ENCODE measurements at places on chromosomes 2 and 18. TPM values are rescaled to one million over a fixed set of nuclear protein-coding genes. Genes with fewer than 3 reads are reported as not detected.
A peak's percentile ranks its signal among the peaks of the same experiment; 100 is the strongest.

DNA sequence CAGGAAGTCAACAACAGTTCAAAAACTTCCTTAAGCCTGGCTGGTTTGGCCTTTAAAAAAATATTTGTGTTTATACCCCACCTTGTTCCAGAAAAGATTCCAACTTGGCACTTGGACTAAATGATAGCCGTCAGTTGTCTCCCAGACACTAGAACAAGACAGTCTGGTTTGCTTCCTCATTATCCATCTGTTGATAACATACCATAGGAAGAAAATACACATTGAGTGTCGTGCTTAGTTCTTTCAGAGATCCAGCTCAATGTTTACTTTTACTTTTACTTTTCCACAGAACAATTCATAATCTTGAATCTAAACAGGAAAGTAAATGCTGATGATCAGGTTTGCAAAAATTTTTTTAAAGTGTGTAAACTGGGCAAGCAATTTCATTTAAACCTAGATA, 2.4 kb upstream of the VPS54 start:
- no peak for DNase-seq

GRCh38 chr2:227804975-227805374, 8.7 kb upstream of the CCL20 start:
- DNase-seq = peak; percentile 65

DNA sequence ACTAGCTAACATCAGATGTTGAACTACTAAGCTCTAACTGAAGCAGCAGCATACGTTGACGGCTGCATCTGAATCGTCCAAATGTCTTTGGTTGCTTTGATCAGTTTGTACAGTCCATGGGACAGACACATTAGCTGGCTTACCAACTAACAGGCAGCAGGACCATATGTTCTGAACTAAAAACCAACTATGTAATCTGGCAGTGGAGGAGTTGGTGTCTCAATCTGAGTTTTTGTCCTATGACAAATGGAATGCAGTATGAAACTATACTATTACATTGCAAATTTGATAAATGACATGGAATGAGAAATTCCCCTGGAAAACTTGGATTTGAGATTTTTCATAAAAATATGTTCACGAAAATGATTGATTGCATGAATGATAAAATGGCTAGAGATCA, 79.5 kb downstream of the EPHA4 start:
- no peak for DNase-seq

- DNase-seq = no peak
These were observed 27.5 kb downstream of the COA5 start for GRCh38 chr2:98580656-98581284.

Gene GRB14
- total RNA-seq = 2.9 TPM

GRCh38 chr2:35989040-35989439, 366.5 kb upstream of the CRIM1 start:
- no peak for DNase-seq

- DNase-seq = no peak
These were observed 72.2 kb upstream of the TEX51 start for GRCh38 chr2:126826491-126826890.

Gene EFEMP1
- 292 TPM for total RNA-seq

DNA sequence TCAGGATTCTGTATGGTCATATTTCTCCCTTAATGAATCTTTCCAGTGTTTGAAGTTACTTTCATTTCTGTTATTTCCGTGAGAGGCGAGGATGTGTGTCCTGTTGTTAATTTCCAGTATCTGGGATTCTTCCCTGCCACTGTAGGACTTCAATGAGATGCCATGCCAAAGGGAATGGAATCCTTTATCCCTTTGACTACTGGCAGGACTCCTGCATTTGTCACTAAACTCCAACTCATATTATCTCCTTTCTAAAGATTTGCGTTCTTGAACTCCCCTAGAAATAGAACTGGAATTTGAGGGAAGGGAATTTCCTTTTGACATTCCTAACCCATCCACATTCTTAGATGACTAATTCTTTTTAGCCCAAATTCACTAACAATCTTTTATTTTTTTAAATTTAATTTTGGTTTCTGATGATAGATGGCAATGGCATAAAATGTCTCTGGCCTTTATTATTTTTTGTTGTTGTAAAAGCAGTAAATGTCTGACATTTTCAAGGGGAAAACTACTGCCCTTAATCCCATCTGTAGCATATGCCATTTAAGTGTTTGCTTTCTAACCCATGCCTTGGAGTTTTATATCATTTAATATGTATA, 87.8 kb upstream of the EML6 start:
- DNase-seq = peak; percentile 35

DNA sequence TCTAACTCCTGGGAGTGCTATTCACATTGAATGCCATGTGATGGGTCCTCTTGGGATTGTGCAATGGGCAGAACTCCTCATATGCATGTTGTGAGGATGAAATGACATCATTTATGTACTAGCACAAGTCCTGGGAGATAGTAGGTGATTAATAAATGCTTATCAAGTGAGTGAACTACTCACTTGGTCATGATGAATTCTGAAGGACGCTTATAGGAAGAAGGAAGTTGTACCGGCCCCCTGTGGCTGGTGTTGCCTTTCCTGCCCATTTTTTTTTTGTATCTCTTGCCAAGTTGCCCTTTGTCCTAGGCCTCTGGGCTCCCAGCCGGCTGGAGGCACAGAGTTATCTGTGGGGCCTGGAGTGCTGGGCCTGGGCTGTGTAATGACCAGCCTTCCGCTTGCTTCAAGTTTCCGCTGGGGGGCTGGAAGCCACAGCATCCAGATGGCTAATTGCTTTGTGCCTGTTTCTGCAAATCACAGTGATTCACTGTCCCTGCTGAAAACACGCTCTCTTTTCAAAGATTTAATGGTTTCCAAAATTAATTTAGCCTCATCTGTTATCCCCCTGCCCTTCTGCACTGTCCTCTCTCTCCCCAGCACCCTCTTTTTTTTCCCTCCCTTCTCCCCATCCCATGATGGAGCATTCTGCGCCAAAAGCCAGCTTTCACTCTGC, 33.7 kb upstream of the MRPL33 start:
- DNase-seq = peak; percentile 73

DNA sequence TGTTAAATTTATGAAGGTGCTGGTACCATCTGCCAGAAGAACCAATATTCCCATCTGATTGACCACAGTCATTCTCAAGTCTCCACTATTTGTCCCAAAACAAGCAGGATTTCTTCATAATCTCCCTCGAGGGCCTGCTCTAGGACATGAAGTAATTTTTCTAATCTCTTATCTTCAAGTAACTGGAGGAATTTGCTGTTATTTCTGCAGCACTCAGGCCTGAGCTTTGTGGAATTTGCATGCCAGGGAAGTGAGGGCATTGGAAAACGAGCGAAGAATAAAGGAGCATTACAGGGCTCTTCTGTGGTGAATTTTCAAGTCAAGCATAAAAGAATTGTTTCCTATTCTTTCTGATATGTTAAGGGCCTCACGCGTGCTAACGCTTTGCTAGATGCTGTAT, 161.2 kb upstream of the EPAS1 start:
- DNase-seq = peak; percentile 15

GRCh38 chr18:45664824-45665763, 49.8 kb downstream of the SLC14A2 start:
- peak; percentile 47 for DNase-seq

GRCh38 chr2:171723716-171724683, 36.7 kb downstream of the DYNC1I2 start:
- DNase-seq = peak; percentile 13

DNA sequence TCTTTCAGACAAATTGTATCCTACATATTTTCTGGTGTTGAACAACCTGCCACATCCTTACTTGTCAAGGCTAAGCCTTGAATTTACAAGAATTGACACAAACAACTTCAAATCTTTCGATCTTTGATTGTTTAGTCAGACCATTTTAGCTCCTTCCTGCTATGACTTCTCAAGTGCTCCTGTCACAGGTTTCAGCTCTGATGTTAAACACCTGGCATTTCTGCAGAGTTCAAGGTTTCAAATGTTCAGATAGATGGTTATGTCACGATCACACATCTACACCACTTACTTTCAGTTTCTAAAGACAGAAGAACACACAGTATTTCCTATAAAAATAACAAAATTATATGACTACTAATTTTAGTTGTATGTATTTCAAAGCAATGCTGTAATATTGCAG, 84.0 kb downstream of the RND3 start:
- no peak for DNase-seq

Gene FAM228B
- total RNA-seq = 3.7 TPM

DNA sequence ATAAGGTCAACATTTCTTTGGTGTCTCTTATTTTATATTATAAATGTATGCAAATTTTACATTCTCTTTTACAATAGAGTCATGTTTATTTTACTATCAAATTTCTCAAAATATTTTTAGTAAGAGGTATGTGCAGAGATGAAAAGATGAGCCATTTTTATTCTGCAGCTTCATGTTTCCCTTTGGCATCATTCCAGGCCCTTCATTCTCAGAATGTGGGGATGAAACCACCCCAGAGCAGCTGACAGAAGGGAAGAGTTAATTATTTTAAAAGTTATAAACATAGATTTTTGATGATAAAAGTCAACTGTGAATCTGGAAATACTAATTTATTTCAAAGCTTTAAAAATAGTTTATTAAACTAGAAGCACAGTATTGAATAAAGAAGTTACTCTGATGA, 12.8 kb upstream of the FSHR start:
- DNase-seq = no peak

Gene TMEM150A
- 4.0 TPM for total RNA-seq

- DNase-seq = no peak
These were observed 125.0 kb downstream of the MTCL1 start for GRCh38 chr18:8830067-8831060.

Gene MBP
- 0.21 TPM for total RNA-seq

DNA sequence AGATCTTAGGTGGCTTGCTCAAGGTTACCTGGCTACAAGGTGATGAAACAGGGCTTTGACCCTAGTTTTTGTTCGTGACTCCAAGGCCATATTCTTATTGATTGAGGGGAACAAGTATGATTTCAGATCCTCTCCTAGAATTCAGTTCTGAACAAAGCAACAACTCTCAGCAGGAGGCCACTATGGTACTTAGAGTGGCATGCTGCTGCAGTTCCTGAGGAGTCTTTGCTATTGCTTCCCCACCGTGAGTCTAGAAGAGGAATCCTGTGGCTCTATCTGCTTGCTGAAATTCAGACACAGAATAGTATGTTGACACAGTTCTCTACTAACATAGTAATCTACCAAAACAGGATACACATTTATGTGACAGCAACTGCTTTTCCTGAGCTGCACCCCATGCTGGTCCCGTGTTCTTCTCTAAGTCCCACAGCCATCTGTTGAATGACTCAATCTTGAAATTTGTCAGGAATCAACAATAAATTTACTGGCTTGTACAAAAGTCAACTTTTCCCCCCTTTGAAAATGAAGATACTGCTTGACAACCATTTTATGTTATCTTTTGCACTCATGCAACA, 4.1 kb downstream of the TGFBRAP1 start:
- peak; percentile 25 for DNase-seq

Gene LIMS2
- total RNA-seq = not detected

Gene SLC23A3
- 0.86 TPM for total RNA-seq

Gene PLA2R1
- total RNA-seq = 1.4 TPM

DNA sequence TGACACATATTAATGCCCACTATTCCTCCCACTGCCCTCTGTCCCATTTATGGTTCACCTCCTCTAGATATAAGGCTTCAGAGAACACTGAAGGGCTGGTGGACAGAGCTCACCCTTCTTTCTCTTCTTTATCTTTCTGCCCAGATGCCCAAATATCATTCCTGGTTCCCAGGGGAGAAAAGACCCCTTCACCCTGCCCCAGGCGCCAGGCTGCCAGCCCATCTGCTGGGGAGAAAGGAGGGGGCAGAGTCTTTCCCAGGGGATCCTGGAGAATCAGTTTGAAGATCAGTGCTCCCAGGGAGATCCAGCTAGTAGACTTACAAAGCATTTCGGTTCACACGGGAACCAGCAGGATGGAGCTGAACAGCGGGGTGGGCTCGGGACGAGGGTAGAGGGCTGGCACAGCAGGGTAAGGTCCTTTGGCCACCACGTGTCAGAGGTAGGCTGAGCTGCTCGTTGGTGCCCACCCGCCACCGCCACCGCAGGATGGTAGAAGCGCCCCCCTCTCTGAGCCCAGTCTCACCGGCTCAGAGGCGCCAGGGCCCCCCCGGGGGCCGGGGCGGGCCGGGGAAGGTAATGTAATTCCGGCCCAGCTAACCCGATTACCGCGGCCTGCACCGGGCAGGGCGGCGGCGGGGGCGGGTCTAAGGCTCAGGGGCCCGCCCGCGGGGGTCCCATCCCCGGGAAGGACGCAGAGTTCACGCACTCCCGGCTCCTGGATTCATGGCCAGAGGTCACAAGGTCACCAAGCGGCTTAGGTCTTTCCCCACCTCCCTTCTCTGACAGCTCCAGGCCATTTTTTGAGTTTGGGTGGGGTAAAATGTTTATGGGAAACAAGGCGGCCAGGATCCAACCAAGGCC, 1.3 kb upstream of the TLX2 start:
- DNase-seq = no peak

- no peak for DNase-seq
These were observed 6.3 kb downstream of the LIMS2 start for GRCh38 chr2:127669056-127669455.

DNA sequence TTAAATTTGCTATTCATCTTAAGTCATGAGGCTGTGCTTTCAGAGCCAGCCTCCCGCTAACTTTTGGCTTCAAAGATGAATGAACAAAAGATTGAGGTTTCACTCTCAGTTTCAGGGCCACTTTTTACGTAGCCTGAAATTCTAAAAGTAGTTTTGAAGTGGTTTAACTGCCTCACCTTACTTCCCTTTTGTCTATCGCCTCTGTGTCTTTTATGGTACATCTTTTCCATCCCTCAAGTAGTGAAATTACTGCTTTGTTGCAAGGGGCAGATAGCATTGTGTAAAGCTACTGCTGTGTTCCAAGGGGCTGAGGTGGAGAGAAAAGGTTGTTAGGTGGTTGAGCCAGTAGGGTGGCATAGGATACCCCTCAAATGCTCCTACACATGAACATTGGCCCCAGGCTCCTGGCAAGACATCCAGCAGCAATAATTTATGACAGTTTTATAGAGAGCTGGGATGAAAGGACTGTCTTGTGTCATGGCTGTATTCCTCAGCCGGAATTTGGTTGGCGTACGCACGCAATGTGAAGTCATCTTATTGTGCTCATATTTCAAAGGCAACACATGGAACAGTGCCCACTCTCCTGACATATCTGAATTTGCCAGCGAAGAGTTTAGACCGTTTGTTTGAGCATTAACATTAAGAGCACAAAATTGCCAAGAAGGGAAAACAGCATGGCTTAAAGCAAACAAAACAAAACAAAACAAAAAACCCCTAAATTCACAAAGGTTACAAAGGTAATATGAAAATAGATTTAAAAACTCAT, 32.2 kb downstream of the QPCT start:
- peak; percentile 96 for DNase-seq

- no peak for DNase-seq
These were observed 35.7 kb upstream of the ITGA4 start for GRCh38 chr2:181421464-181421863.

DNA sequence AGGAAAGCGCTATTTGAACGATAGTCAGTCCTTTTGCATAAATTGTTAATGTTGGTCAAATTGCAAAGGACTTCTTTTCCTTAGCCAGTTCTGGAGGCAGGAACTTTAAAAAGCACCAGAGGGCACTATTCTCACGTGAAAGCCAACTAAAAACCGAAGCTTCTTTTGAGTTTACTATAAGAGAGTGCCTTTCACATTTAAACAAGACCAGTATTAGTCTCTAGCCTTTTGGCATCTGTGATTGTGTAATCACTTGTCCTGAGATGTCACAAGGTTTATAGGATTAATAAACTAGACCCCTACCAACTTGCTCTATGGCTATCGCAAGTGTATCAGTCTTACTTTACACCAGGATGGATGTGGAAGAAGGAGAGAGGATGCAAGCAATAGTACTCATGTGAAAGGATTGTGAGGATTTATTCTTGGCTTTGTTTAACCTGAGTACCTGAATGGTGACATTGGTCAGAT, 14.4 kb upstream of the STAT4 start:
- DNase-seq = no peak

Data from Daoy (cell line).